ENCODE measurements at places on chromosomes 3 and 15.

DNA sequence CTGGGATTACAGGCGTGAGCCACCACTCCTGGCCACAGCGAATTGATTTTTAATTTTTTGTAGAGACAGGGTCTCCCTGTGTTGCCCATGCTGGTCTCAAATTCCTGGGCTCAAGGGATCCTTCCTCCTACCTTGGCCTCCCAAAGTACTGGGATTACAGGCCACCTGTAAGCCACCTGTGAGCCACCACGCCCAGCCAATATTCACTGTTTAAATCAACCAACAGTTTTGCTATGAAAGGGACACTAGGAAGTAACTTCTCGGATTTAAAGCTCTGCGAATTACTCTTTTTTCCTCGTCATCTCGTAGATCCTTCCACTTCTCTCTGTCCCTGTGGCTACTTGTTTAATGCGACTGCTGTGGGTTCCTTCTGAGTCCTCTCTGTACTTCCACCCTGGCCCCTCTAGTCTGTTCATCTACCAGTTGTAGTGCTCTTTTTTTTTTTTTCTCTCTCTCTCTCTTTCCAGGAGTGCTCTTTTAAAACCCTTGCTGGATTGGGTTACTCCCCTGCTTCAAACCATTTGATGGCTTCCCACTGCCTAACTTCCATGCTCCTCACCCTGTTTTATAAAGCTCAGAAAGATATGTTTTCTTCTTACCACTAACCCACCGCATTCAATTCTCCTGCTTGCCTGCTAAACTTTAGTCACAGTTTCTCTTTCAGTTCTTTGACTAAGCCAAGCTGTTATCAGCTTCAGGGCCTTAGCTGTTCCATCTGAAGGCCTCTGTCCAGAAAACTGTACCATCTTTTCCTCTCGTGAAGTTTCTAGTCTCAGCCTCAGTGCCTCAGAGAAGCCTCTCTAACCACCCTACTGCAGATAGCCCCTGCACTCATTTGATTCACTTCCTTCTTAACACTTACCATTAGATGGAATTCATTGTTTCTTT lies 12.4 kb downstream of the RTF1 start:
- peak; percentile 23 for DNase-seq

DNA sequence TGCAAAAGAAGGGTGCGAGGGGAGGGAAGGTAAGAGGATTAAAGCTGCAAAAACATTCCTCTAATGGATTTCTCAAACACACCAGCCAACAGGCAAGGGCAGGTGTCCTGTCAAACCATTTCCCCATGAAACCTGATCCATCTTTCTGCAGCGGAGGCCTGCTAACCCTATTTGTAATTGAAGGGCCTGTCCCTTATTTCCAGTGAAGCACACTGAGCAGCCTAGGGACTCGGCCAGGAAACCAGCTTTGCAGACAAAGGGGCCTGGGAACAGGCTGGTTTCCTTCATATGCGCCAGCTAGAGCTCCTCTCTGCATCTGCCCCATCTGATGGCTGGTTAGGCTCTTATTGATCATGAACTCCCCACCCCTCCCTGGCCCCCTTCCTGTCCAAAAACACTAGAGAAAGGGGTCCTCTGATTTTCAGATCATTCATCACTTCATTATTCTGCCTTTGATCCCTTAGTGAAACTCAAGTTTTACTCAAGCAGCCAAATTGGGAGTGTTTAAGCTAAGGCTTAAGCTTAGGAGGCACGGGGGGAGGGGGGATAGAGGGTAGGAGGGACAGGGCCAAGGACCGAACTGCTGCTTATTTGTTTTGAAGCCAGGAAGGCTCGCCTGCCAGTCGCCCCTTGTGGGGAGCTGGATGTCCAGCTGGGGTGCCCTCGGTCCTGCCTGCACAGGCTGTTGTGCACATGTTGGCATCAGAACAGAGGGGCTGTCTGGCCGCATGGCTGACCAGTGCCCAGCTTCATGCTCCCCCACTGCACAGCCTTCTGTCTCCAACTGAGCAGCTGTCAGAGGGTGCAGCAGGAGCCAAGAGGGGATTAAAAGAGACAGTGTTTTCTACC lies 53.1 kb downstream of the BOC start:
- no peak for DNase-seq

DNA sequence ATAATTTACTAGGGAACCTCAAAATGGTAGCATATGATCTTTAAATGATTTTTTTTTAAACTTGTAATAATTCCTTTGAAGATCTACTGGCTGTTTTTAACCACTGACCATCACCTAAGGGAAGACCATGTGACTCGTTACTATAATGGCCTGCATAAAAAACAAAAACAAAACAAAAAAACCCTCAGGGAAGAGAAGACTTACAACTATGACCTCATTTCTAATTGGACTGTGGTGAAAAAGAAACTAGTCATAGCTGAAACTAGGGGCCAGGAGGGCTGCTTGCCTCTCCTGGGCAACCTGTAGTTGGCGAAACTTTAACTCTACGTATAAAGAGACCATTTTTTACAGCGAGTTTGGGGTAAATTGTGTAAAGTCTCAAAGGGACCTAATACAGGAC lies 23.0 kb downstream of the PAQR9 start:
- DNase-seq = no peak

GRCh38 chr3:17033516-17034168 lies 148.9 kb downstream of the PLCL2 start:
- no peak for DNase-seq

GRCh38 chr3:114552527-114552812 lies 258.6 kb downstream of the TIGIT start:
- no peak for DNase-seq

Measured in stimulated activated CD8-positive, alpha-beta memory T cell treated with anti-CD3 and anti-CD28 coated beads, Interleukin-7, amount 100 ng/mL, for 48 hours (primary cell).